Stimulated activated CD8-positive, alpha-beta memory T cell treated with anti-CD3 and anti-CD28 coated beads, Interleukin-4, amount 100 ng/mL, for 4 hours (primary cell): ENCODE measurements at places on chromosomes 3 and 15.

DNA sequence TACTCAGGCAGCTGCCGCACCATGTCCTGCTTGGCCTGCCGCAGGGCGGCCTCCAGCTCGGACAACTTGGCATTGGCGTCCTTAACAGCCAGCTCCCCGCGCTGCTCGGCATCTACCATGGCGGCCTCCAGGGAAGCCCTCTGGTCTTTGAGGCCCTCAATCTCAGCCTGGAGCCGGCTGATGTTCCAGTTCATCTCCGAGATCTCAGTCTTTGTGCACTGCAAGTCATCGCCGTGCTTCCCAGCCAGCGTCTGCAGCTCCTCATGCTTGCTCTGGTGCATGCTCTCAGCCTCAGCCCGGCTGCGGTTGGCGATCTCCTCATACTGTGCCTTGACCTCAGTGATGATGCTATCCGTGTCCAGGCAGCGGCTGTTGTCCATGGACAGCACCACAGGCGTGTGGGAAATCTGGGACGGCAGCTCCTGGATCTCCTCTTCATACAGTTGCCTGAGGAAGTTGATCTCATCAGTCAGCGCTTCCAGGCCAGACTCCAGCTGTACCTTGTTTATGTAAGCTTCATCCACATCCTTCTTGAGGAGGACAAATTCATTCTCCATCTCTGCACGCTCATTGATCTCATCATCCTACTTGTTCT is 15.5 kb upstream of the PSTPIP1 start:
- no peak for DNase-seq

DNA sequence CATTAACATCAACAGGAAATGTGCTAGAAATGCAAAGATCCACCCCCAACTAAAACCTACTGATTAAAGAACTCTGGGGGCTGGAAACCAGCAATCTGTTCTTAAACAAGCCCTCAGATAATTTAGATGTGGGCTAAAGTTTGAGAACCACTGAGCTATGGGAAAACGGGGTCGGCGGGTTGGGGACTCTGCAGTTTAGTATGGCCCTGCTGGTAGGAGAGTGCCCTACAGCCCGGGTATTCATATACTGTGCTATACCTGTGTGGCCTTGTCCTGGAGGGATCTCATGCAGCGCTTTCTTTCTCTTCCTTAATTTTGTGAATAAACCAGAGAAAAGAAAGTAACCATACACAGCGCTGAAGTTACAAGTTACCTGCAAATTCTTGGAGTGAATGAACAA is 189.7 kb upstream of the GBE1 start:
- DNase-seq = no peak

GRCh38 chr3:4756057-4756775 is 223.0 kb upstream of the BHLHE40 start:
- DNase-seq = no peak

- DNase-seq = no peak
Observed at GRCh38 chr15:40340038-40340739, 550 bp downstream of the CCDC9B start.

DNA sequence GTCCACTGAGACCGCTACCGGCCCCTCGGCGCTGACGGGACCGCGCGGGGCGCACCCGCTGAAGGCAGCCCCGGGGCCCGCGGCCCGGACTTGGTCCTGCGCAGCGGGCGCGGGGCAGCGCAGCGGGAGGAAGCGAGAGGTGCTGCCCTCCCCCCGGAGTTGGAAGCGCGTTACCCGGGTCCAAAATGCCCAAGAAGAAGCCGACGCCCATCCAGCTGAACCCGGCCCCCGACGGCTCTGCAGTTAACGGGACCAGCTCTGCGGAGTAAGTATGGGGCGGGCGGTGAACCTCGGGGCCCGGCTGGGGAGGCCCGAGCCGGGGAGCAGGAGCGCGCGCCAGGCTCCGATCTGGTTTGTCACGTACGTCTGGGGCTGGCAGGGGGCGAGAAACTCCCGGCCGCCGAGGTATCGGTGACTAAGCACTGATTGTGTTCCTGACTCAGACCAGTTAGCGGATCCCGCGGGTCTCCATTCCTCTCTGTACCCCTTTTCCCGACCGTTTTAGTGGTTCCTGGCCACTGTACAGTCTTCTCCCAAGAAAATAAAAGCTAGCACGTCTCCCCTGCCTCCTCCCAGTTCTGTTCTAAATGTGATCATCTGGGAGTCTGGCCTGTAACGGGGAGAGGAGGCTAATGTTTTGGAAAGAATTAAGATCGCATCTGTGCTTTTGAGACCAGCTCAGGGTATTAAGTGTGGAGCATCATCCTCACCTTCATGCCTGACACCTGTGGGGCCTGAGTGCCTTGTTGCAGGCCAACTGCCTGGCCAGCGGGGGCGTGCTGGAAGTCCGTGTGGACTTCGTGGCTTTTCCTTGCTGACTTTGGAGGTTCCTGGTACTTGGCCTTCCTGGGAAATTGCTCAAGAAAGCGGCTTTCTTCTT is 691 bp downstream of the MAP2K1 start:
- peak; percentile 52 for DNase-seq

GRCh38 chr3:39443530-39443929 is 23.9 kb upstream of the MOBP start:
- no peak for DNase-seq

GRCh38 chr3:163315786-163316185 is 1762.5 kb downstream of the SI start:
- no peak for DNase-seq

DNA sequence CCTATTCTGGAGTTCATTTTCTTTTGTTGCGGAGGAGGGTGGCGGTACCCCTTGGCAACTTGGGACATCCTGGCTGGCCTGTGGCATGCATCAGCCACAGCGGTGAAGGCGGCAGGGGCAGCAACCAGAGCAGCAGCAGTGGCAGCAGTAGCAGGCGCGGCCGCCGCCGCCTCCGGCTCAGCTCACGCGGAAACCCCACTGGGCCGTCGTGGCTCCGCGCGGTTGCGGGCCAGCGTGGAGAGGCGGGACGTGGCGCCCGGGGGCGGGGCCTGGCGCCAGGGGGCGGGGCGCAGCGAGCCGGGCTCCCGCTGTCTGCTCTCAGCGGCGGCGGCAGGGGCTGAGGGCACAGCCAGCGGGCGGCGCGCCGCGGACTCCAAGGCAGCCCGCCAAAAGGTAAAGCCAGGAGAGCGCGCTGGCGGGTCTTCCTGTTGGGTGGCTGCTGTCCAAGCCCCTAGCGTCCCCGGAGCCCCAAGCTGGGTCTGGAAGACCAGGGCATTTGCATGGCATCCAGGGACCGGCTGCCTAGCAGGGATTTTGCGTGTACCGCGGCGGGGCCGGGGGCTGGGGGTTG is 334.4 kb upstream of the THRB start:
- no peak for DNase-seq

DNA sequence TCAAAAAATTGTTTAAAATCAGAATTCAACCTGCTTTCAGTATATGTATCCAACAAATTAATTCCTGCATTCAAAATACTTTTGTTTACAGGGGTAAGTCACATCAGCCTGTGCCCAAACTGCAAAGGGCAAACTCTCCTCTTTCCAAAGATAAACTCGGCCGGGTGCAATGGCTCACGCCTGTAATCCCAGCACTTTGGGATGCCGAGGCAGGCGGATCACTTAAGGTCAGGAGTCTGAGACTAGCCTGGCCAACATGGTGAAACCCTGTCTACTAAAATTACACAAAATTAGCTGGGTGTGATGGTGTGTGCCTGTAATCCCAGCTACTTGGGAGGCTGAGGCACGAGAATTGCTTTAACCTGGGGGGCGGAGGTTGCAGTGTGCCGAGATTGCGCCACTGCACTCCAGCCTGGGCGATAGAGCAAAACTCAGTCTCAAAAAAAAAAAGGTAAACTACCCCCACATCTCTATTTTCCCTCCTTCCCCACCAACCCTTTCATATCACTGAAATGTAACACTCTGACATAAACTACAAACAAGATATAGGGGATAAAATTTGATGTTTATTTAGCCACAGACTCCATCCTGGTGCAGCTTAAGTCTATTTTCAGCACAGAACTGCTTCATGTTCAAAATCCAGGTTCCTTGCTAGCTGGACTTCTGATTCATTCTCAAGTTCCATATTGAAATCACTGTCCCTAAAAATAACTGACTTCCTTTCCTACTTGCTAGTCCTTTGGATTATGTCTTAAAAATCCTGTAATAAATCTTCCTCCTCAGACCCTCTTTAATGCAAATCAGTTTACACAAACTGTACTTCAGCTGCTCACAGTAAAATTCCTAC is 15.4 kb downstream of the UBP1 start:
- no peak for DNase-seq

DNA sequence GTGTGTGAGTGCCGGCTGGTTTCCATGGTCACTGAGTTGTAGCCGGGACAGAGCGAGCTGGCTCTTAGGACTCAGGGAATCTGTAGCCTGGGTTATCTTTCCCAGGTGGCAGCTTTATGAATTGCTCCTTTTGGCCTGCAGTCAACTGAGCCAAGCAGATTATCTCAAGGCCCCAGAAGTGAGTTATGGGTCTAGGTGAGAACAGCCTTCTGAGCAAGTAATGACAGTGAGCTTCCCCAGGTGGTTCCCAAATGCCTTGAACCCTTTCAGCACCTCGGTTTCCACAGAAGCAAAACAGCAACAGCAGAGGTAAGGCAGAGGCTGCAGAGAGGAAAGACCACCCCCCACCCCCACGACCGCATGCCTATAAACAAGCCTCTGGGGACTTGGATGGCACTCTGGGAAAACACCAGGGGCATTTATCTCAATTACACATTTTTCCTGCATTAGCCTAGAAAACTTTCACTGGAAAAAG is 56.7 kb upstream of the DGKG start:
- no peak for DNase-seq

- no peak for DNase-seq
Observed at GRCh38 chr3:128584412-128585020, 66.1 kb downstream of the RPN1 start.

DNA sequence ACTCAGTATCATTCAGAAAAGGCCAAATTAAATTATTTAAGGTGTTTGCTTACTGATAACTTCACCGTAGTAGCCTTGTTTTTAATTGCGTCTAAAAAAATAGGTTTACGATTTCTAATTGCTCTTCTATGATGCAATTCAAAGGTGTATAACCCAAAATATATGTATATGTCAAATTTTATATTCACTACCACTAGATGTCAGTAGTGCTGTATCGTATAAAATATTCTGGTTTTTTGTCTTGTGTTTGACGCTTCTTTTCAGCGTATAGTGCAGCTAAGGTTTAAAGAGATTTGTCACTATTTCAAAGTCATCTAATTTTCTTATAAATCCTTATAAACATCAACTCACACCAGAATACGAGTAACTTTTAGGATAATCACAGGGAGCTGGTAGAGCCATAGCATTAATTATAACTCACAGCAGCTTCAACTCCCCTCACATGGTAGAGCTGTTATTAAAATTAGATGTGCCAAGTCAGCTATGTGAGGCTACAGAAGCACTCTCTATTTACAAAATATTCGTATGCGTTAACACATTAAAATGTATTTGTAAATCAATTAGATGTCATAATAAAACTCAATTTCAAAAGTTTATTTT is 3.5 kb downstream of the PFN2 start:
- DNase-seq = no peak

- DNase-seq = no peak
Observed at GRCh38 chr3:64108231-64108630, 84.9 kb upstream of the PSMD6 start.

DNA sequence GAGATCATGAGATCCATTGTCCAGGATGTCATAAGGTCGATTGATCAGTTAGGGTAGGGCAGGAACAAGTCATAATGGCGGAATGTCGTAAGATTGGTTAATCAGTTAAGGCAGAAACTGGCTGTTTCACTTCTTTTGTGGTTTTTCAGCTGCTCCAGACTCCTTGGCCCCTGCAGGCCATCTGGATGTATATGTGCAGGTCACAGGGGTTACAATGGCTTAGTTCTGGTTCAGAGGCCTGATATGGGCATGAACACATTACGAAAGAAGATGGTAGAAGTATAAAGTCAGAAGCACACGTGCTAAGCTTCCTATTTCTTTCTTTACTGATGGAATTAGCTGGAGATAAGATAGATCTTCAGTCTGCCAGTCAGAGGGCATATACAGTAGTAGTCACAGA is 315.4 kb upstream of the LRRC3B start:
- DNase-seq = no peak

DNA sequence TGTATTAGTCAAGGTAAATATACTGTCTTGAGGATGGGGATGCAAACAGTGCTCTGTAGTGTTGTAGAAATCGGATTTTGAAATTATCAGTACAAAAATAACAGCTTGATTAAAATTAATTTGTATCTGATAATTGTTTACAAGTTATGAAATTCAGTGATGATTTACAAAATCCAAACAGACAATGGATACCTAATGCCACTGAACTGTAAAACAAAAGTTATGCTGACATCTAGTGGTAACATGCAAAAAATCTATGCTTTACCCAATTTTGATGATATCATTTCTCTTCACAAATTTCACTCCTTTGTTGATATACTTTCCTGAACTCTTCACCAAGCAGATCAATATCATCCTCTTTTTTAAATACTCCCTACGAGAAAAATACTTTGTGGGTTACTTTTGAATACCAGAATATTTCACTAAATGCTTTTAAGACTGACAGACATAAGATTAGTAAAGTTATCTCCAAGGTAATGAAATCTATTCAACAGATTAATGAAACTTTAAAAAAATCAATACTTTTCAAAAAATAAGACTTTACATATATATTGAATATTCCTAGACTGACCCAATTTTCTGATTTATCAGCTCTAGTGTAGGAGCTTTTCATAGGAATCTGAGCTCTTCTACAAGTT is 36.0 kb downstream of the MNS1 start:
- no peak for DNase-seq

DNA sequence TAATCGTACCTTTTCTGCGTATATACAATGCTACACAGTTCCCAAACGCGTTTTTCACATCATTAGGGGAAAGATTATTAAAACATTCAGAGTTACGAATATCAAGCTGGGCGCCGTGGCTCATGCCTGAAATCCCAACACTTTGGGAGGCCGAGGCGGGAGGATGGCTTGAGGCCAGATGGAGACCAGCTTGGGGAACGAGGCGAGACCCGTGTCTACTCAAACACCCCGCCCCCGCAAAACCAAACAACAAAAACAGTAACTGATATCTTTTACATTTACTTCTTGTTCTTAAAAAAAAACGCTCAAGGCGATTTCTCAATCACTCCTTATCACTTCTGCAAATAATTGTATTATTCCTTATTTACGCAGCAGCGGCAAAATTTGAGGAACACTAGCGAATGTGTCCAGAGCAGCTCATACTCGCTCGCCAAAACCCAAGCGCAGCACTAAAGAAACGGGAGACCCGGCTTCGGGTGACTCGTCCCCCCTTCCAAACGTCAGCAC is 1.2 kb downstream of the ZBTB11 start:
- no peak for DNase-seq

DNA sequence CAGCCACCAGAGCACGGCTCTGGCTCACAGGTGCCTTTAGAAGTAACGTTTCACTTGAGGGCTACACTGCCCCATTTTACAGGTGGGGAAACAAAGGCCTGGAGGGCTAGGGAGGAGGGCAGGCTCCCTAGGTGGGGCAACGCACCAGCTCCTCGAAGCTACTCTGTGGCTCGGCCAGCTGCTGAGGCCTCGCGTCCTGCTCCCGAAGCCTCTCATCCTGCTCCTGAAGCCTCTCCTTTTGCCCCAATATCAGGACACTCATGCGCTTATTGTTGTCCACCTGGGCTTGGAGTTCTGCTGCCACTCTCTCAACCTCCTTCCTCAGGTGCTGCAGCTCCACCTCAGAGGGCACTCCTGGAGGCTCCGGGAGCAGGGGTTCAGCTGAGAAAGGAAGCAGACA is 28.2 kb upstream of the OR4F6 start:
- no peak for DNase-seq

- no peak for DNase-seq
Observed at GRCh38 chr15:68020685-68021084, 33.4 kb upstream of the PIAS1 start.
